Tibial artery (tissue), 4 donors: ENCODE measurements at places on chromosomes 1 and 21.
A peak's percentile ranks its signal among the peaks of the same experiment; 100 is the strongest.

DNA sequence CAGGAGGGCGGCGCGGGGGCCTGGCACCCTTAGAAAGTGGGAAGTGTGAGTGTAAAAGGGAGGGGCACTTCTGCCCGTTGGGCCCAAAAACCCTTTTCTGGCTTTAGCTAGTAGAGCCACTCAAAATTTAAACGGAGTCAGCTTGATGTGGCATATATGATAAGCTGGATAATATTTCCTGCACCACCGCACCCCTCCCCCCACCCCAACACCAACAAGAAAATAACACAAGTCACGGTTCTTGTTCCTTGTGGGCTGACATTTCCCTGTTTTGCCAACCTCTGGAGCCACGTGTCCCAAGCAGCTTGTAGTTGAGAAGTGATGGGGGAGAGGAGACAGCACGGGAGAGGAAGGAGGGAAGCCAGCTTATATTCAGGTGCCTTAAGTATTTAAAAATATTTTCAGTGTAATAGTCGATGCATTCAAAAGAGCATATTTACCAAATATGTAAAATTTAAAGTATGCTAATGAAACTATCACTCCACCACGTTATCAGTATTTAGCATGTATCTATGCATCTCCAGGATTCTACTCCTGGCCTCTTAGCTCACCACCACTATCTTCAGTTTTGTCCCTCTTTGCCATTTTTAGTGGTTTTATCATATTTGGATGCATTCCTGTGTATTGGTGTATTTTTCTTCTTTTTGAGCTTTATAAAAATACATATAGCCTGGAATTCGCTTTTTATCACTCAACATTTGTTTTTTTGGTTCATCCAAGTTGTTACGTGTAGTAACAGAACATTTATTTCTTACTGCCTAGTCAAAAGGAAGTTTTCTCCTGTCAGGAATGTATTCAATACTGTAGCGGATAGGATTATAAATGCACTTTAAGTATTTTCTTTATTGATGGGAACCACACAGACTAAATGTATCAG lies 773 bp upstream of the DDX59 start:
- DNase-seq = peak; percentile 43

DNA sequence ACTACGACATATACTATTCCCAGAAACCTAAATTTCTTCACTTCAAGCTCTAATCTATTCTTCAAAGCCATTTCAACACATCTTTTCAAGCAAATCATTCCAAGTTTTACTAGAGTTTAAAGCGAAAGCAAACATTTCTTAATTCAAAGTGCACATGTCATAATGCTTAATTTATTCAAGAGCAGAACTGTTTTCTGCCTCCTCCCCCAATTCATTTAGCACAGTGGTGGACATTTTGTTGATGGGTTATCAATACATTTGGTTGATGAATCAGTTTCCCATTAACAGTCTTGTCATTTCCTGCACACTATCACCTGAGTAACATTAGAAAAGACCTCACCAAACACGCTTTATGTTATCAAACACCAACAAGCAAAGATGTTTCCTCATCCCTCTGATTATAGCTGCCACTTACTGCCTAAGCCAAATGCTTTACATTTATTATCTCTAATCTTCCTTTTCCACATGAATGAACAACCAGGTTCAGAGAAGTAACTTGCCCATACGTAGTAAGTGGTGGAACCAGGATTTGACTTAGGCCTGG lies 2.0 kb downstream of the SRSF4 start:
- no peak for DNase-seq

DNA sequence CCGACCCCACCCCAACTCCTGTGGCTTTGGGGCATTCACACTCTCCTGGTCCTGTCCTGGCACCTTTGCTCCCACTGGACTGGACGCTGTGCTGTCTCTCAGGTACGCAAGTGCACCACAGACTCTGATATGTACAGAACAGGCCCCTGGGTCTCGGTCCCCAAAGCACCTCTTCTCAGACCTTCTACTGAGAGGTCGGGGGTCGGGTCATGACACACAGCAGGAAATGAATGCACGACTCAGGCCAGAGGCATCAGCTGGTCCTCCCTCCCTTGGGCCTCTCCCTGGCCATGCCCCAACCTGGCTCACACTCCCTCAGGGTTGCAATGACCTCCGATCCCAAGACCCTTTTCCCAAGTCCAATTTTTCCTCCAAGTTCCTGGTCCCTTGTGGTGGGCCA lies 1.8 kb upstream of the KRTAP10-12 start:
- DNase-seq = peak; percentile 46

DNA sequence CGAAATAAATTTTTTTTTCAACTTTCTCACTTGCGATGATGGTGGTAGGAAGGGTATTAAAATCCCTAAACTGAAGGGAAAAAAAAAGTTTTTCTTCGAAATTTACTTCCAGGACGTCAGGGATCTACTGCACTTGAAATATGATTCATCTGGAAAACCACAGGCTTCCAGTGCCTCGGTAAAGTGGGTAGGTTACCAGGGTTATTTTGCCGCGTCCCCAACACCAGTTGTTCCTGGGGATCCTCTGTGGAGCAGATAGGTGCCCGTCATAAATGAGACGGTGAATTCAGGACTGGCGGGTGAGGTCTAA lies 773 bp downstream of the RABIF start:
- DNase-seq = no peak

GRCh38 chr1:46137916-46138315 lies 5.5 kb upstream of the PIK3R3 start:
- no peak for DNase-seq

- DNase-seq = no peak
These were observed 11.9 kb downstream of the GBP5 start for GRCh38 chr1:89260566-89261255.

DNA sequence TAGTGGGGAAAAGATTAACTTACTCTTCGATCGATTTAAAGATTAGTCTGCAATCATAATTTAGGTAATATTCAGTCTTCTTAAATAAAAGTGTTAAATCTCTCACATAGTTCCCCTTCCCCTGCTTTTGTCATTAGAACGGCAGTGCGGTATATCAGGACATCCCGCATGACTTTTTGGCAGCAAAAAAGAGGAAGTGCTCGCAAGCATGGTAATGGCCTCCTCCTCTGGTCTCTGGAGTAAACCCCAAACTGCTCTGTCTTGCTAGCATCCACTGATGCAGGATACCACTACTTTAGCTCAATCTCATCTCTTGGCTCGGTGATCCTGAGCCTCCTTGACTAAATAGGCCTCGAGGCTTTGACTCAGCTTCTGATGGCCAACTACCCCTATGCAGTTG lies 78.7 kb upstream of the VAV3 start:
- no peak for DNase-seq

- peak; percentile 74 for DNase-seq
These were observed 118.3 kb downstream of the TGFB2 start for GRCh38 chr1:218463194-218464156.

DNA sequence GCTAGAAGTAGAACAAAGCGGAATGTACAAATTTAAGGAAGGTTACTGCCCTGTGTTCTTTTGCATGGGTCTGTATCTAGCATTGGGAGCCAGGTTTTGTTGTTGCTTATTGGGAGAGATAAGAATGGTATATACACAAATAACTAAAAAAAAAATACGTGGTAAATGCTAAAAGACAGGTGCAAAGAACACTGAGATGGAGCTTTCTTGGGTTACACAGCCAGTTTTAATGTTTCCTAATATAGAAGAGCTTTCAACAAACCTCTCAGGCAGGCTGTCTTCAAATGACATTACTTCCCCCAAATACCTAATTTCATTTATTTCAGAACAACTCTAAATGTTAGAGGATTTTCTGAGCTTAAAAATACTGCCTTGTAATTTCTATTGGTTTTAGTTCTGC lies 1.4 kb upstream of the MDM4 start:
- DNase-seq = no peak

- DNase-seq = no peak
These were observed 66.9 kb upstream of the NGF start for GRCh38 chr1:115404911-115405310.

GRCh38 chr1:233245191-233245765 lies 50.2 kb downstream of the PCNX2 start:
- DNase-seq = no peak
